ENCODE measurements at places on chromosomes 7 and 10. TPM values are rescaled to one million over a fixed set of nuclear protein-coding genes. Genes with fewer than 3 reads are reported as not detected.

- DNase-seq = no peak
These were observed 44.4 kb upstream of the SP4 start for GRCh38 chr7:21383227-21384220.

GRCh38 chr10:119595134-119595675, 1.6 kb downstream of the TIAL1 start:
- DNase-seq = no peak

DNA sequence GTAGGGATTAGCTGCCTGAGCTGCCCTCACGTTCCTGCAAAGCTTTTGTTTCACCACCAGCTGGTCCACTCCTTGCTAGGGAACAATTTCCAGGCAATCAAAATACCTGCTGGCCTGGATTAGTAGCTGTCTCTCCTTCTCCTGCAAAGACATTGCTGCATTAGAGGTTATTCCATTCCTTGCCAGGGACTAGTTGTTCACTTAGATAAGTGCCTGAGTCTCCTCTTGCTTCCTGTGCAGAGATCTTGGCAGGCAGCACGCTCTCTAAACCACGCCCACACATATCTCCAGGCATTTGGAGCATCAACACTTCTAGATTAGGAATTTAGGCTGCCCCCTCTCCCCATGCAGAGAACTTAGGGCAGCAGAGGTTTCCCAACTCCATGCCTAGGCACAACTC, 150.4 kb upstream of the SMIM30 start:
- no peak for DNase-seq

CCDC126 gene
- 9.9 TPM for total RNA-seq

DNA sequence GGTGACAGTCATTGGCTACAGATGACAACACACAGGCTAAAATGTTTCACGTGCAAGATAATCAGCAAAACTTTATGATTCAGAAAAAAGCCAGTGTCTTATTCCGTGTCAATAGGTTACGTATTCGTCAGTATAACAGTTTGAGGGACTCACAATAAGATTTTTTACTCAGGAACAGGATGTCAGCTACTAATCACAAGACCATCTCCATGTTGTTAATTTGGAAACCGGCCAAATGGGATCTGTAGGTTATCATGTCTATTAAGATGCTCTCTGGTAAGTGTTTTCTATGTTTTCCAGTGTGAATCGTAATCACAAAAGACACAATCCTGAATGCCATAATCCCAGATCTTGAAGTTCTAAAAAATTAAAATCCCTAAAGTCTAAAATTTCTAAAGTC, 197.3 kb downstream of the ETV1 start:
- no peak for DNase-seq

DNA sequence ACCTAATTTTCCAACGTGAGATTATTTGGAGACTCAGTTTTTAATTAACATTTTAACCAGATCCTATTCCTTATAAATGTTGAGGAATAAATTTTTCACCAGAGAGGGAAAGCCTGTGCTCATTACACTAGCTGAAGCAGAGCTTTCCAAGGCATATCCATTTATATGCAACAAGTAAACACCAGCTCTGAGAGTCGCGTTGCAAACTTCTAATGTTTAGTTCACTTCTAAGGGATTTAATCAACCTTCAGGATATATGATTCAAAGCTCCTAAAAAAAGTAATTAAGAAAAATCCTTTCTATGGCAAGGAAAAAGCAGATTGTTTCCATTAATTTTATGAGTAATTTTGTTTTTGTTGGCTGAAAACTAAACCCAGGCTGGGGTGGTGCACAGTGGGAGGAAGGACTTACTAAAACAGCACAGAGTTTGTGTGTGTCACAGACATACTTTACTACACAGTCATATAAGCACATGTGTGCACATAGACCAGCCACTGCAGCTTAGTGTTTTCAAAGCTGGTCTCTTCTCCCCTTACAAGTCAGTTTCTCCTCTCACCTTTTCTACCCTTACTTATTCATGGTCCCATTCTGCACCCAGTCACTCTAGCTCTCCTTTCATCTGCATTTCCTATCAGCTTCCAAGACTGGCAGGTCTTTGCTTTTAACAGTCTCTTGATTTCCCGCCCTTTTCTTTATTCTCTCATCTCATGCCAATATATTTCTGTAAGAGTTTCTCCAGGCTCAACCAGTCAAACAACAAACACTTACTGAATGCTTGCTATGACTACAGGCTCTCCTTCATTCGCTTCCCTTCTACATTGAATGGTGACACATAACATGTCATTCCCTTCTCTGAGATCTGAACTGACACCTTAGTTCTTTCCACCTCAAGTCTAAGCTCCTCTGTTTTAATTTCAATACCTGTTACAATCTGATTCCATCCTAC, 81.1 kb upstream of the FZD1 start:
- DNase-seq = no peak
